Adrenal gland (tissue), 19 donors: ENCODE measurements at places on chromosomes 6 and 20.

GRCh38 chr6:111052171-111052570, 35.1 kb upstream of the SLC16A10 start:
- no peak for DNase-seq

GRCh38 chr6:19837511-19838441, 606 bp downstream of the ID4 start:
- DNase-seq: no peak

DNA sequence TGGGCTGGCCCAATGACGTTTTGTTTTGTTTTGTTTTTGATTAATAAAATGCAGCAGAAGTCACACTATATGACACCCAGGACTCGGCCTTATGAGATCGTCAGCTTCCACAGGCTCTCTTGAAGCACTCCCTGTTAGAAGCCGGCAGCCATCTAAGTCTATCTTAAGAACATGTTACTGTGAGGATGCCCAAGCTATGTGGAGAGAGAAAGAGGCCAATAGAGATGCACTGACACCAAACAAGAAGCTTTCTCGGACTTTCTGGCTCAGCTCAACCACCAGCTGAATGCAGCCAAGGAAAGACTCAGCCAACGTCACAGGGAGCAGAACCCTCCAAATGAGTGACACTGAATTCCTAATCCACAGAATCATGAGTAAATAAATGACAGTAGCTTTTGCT, 14.0 kb downstream of the SGK1 start:
- no peak for DNase-seq

GRCh38 chr20:57384953-57385761, 6.0 kb upstream of the RBM38 start:
- peak; percentile 51 for DNase-seq

DNA sequence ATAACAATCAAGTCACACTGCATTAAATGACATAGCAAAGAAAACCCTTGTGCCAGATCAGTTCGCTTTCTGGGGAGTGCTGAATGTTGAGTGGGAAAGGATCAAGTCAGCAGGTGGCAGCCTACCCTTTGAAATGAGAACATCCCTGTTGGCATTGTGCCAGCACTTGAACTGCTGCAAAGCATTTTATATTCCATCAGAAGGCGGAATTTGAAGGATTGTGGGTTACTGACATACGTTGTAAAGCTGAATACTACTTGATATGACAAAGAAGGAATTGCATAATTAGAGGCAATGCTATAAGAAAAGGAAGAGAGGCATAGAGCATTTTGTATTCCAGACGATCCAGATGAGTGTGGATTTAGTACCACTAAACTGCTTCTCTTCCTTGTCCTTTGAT, 26.5 kb downstream of the BCKDHB start:
- peak; percentile 68 for DNase-seq

DNA sequence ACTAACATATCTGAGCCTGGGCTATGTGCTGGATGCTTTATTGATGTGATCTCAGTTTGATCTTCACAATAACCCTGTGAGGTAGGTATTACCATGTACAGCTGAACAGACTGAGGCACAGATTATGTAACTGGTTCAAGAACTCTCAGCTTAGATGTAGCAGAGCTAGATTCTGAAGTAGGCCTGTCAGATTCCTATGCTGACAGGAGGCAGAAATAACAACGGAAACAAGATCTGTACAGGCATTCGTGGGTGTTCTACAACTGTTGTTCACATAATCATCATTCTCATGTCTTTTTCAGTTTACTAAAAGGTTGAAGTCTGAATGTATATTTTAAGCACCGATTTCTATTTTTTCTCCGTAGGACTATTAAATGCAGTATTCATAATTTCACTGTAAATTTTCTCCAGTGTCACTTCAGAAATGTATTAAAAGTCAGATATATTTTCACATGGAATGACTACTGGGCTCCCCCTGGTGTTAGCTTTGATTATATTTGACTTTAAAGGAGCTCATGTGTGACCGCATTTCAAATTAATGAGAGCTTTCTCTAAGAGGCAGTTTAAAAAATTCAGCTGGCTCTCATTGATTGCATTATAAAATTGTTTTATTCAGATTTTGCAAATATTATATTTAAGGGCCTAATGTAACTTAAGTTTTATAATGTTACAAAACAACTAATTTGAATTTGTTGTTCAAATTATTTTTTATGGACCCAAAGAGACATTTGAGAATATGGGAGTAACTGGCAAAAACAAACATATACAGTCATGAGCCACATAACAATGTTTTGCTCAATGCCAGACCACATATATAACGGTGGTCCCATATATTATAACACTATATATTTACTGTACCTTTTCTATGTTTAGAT, 36.4 kb upstream of the SLC17A4 start:
- no peak for DNase-seq

DNA sequence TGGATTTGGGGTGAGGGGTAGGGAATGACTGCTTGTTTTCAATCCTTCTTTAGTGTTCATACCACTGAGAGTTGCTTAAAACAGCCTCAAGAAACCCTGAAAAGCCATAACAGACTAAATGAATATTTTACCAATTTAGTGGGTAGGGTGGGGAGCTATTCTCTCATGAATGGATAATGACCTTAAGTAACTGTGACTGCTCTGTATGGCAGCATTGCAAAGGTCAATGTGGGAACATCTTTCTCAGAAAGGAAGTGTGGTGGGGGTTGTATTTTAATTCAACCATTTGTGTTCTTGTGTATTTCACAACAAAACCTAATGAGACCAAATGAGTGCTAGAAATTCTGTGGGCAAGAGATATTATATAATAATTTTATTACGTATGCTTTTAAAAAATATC, 55.7 kb downstream of the PHACTR2 start:
- DNase-seq: no peak

- DNase-seq: no peak
Measured at GRCh38 chr6:29967379-29968010, 25.2 kb downstream of the HLA-A start.

GRCh38 chr6:108451816-108452215, 108.9 kb upstream of the FOXO3 start:
- DNase-seq: no peak

GRCh38 chr6:43838276-43839036, 68.4 kb downstream of the VEGFA start:
- DNase-seq: peak; percentile 89

DNA sequence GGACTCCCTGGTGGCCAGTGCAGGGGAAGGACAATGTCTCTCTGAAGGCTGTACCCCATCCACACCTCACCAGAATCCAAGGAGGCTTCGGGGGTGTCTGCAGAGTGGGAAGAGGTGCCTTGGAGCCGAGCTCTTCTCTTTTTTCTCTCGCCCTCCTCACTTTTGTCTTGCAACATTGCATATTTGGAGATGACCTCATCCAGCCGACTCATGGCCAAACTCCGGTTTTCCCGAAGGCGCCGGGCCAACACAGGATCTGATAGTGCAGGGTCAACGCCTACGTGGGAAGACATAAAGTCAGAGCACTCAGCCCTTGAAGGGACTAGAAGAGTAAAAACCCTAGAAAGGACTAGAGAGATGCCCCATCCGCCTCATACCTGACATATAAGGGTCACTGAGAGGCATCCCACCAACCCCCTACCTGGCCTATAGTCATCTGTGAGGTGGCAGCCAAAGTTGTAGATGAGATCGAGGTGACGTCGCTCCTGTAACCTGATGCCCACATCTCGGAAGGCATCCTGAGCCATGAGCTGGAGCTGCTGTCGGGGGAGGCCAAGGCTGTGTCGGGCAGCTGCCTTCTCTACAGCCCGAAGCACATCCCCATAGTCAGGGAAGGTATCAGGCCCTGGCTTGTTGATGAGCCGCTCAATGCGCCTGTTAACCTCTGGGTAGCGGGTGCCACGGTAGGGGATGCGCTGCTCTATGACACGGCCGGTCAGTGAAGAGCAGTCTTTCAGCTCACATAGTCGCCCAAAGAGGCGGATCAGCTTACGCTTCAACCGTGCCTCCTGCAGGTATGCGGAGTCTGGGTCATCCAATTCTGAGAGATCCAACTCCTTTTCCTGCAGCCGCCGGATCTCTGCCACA, 3.0 kb upstream of the ZBTB22 start:
- DNase-seq: peak; percentile 95

GRCh38 chr20:58026361-58026760, 202.1 kb downstream of the ANKRD60 start:
- no peak for DNase-seq

GRCh38 chr6:16602035-16602434, 159.2 kb downstream of the ATXN1 start:
- DNase-seq: no peak

DNA sequence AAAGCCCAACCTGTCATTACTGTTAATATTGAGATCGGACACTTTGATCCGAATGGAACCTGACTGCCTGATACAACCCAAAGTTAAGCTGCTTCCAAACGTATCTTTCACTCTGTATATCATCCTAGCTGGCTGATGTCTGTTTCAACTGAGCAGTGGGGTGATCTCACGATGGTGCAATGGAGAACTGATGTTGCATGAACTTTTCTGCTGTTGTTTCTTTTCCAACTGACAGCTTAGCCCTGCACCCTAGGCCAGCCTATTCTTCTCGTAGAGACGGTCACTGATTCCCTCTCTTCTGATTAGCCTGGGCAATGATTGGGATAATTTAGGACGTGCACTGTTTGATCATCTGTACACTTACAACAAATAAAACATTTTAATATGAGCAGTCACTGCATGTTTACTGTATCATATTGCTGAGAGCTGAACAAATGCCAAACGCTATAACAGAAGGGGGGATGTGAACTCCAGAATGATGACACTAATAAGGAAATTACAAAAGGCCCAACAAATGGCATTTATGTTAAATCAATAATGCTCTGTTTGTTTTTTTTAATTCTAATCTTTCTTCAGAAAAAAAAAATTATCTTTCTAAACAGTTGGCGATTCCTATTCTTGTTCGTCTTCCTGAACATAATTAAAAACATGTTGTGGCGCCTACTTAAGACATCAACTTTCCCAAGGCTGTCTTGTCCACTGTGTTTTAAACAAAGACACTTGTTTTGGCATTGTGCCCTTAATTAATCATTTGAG, 184.8 kb downstream of the ZNF217 start:
- DNase-seq: no peak

DNA sequence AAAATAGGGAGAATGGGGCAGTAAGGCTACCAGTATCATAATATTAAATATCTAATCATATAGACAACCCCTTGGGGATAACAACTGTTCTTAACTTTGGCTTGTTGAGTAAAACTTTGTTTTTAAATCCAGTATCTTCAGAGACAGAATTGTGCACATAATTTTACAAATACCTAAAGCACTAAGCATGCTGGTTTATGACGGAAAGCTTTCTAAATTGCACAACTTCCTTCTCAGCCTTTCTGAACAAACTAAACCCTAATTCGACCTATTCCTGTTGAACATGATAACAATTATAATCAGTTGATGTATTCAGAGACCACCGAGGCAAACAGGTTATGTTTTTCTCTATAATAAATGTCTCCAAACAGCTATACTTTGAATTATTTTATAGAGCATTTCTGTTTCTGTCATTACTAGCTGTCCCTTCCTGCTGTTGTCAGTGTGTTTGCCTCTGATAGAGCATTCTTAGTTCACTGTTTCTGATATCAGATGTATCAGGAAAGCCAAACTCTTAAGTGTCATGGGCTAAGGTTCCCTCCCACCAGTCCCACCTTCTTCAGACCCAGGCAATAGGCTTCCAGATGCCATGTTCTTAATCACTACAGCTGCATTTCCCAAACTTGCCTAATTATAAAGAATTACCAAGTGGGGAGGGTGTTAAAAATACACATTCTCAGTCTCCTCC, 8.7 kb downstream of the ZHX3 start:
- no peak for DNase-seq

DNA sequence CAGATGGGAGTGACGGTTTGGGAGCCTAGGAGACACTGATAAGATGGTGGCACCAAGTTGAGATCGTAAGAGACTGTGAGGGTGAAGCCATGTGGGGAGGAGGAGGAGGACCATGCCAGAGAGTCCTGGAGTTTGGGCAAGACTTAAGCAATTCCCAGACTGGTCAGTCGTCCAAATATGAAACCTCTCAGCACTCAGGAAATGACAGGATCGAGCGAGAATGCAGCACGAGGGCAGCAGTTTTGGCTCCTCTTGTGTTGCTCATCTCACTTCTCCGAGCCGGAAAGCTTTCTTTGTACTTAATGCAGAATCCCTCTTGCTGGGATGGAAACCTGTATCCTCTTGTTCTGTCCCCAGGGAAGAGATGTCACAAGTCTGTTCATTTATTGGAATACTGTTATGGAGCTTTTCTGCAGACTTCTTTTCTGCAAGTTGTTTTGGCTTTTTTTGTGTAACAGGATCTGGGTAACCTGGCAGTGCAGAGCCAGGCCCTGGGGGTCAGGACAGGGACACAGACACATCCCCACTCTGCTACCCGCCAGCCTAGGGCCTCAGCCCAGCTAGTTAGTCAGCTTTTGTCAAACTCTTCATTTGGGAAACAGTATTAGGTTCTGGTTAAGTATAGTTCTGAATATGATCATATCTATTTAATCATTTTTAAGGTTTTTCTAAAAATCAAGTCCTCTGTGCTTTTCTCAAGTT, 34.3 kb downstream of the FNDC1 start:
- no peak for DNase-seq

DNA sequence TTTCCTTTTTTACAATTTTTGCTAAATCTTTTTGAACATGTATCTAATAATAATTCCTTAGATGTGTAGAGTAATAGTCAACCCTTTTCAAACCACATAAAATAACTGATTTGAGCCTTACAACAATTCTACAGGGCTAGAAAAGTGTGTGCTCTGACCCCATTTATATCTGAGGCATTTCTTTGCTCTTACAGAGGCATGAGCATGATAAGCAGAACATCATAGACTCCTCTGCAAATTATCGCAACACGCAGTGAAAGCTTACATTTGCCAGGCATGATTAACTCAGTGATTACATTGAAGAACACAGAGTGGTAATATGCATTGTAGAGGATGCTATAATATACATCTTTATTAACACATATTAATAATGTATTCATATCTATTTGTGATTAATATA, 120.4 kb downstream of the SIM1 start:
- DNase-seq: no peak

- DNase-seq: no peak
Measured at GRCh38 chr6:122429323-122429722, 29.9 kb downstream of the HSF2 start.

- peak; percentile 36 for DNase-seq
Measured at GRCh38 chr20:53444401-53445149, 149.1 kb downstream of the ZNF217 start.

GRCh38 chr6:148907573-148907972, 160.7 kb downstream of the UST start:
- no peak for DNase-seq

DNA sequence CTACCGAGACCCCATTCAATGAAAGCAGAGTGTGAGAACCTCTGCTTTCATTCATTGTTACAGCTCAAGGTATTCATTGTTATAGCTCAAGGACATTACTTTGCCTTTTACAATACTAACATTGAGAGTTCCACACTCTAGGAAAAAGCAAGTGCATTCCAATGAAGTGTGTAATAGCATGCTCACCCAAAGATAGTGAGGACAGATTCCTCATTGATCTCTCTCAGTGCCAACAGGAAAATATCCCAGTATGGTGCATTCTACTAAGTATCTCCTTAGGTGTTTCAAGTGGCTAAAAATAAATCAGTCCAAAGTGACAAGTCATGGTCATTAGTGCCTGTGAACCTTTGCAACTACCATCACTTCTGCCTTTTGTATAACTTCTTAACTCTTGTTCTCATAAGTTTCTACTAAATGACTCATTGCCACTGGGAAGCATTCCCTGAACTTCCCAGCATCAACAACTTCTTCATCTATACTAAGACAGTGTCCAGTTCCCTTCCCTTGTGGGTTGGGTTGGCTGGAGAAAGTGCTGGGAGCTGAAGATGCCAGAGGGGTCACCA, 140.7 kb upstream of the STXBP5 start:
- no peak for DNase-seq
